Right ventricle myocardium superior (tissue), 1 donor: ENCODE measurements at places on chromosomes 16 and 17. TPM values are rescaled to one million over a fixed set of nuclear protein-coding genes. Genes with fewer than 3 reads are reported as not detected.

The UBE2O gene
- 35.9 TPM for total RNA-seq

DNA sequence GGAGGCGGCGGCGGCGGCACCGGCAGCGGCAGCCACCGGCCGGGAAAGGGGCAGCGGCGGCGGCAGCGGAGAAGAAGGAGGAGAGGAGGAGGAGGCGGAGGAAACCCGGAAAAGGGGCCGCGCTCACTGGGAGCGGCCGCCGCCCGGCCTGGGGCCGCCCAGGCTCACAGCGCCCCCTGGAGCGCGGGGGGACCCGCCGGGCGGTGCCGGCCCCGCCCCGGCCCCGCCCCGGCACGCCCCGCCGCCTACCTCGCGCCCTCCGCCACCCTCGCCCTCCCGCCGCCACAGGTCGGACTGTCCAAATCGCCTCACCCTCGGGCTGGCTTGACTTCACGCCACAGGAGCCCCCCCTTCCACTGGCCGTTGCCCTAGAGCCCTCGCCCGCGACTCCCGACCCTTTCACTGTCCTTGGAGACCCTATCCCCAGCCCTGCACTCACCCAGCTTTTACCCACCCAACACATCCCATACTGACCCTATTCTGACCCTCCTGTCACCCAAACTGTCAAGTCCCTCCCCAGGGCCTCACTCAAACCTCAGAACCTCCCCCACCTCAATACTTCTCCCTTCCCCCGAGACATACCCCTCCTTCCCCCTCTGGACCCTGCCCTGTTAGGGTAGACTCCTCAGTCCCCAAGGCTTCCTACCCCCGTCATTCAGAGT is at the start of gene CSNK2A2:
CSNK2A2 (minus strand) TSS at position 85 of the 662 bp plus-strand sequence. CDS start 370 bp downstream, outside the sequence.
- peak; percentile 82 for DNase-seq

GRCh38 chr17:78219396-78220150 is 5.5 kb downstream of the BIRC5 start:
- no peak for DNase-seq

The OR1A1 gene
- not detected for total RNA-seq

- DNase-seq: no peak
These were observed 30.0 kb downstream of the SF3B3 start for GRCh38 chr16:70553645-70554044.

DNA sequence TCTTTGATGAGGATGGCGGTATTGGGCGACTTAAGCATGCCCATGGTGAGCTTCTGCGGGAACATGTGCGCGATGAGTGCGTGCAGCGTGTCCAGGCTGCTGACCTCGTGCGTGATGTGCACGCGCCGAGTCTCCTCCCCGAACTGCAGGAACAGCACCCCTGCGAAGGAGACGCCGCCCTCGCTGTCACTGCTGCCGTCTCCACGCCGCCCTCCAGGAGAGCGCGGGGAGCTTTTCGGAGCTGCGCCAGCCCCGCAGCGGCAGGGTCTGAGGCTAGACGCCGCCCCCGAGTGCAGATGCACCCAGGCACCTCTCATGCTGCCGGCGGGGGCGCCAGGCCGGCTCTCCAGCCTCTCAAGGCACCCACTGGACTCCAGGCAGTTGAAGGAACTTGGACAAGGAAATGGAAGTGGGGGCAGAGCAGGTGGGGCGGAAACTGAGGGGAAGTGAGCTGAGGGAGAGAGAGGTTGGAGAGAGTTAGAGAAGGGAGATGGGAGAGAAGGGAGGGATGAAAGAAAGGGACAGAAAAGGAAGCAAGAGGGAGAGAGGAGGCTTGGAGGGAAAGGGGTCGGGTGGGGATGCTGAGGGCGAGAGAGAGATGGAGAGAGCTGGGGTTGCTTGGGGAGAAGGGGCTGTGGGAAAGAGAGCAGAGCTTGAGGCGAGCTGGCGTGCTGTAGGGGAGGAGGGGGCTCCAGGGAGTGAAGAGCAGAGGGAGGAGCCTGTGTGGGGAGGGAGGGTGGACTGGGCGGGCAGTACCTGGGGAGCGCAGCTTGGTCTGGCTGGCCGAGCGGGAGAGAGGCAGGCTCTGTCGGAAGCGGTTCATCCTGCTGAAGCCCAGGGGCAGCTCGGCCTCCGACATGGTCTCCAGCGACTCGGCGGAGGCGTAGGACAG is 42.1 kb downstream of the SRCIN1 start:
- no peak for DNase-seq

DNA sequence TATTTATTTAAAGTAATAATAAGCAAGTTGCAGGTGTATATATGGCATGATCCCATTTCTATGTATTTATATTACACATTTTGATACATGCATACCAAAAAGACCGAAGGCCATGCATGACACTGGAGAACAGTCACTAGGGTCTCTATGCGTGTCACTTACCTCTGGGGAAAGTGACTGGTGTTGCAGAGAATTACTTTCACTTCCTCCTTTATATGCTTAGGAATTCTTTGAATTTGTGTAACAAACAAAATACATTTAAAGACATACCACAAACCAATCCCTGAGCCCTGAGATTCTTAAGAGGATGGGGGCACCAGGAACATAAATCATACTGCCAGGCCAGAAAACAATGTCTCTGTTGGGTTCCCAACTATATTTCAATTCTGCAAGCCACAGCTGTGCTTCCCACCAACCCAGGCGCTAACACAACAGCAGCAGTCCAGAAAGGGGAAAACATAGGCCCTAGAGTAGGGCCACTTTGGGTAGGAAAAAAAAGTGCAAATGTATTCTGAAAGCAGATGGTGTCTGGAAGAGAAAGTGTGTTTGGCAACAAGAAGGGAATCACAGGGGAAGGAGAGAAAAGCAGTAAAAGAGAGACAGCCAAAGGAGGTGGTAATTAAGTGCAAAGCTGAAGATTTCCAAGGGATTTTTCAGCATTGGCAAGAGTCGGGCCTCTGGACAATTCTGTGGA is 24.5 kb upstream of the HYDIN start:
- no peak for DNase-seq
